ENCODE measurements at places on chromosomes 5 and 9.
A peak's percentile ranks its signal among the peaks of the same experiment; 100 is the strongest.

- no peaks in the 10 kb centered on the region for H3K36me3 ChIP-seq
- H3K4me1 ChIP-seq, result no peaks in the 10 kb centered on the region
- DNase-seq, result peak; percentile 75
These were observed 446 bp downstream of the FBXL17 start for GRCh38 chr5:108381350-108381953.

DNA sequence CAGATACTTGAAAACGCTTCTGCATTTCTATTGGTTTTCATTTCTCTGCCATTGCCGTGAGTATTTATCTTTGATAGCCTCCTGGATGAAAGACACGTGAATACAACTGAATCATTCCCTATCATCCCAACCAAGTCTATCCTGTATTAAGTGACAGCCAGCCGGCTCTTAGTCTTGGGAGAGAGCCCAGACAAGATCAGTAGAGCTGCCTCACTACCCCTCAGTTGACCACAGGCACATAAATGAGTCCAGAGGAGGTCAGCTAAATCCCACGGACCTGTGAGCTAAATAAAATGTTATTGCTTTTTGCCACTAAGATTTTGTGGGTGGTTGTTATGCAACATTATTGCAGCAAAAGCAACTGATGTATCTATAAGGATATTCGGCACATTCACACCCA is 639.0 kb upstream of the ACO1 start:
- no peak overlapping the region for H3K4me3 ChIP-seq
- H3K36me3 ChIP-seq, result no peaks in the 10 kb centered on the region
- no peak for DNase-seq
- H3K4me1 ChIP-seq, result no peaks in the 10 kb centered on the region
- H3K27me3 ChIP-seq, result no peaks in the 10 kb centered on the region
- H3K27ac ChIP-seq, result no peak overlapping the region

- H3K27me3 ChIP-seq, result no peaks in the 10 kb centered on the region
- no peaks in the 10 kb centered on the region for H3K36me3 ChIP-seq
- H3K27ac ChIP-seq, result no peak overlapping the region
These were observed 10.6 kb upstream of the P4HA2 start for GRCh38 chr5:132238169-132238744.

- H3K4me1 ChIP-seq, result no peaks in the 10 kb centered on the region
- no peak for DNase-seq
- no peak overlapping the region for H3K27ac ChIP-seq
- no peaks in the 10 kb centered on the region for H3K27me3 ChIP-seq
- no peaks in the 10 kb centered on the region for H3K36me3 ChIP-seq
These were observed 322.5 kb downstream of the DRD1 start for GRCh38 chr5:175121457-175121856.

- no peak for DNase-seq
- H3K4me3 ChIP-seq, result no peak overlapping the region
- no peak overlapping the region for H3K27ac ChIP-seq
- no peaks in the 10 kb centered on the region for H3K27me3 ChIP-seq
- H3K36me3 ChIP-seq, result no peaks in the 10 kb centered on the region
These were observed 10.1 kb downstream of the SH3GL2 start for GRCh38 chr9:17588941-17589340.

GRCh38 chr5:9544056-9544455 is 1.8 kb downstream of the SEMA5A start:
- no peaks in the 10 kb centered on the region for H3K36me3 ChIP-seq
- H3K4me3 ChIP-seq, result peak overlapping the region; percentile 19
- no peak for DNase-seq
- no peaks in the 10 kb centered on the region for H3K27me3 ChIP-seq
- H3K4me1 ChIP-seq, result peaks cover 5% of the 10 kb centered on the region
- no peak overlapping the region for H3K27ac ChIP-seq

GRCh38 chr5:14038341-14038959 is 94.0 kb upstream of the DNAH5 start:
- no peak for DNase-seq
- H3K27me3 ChIP-seq, result no peaks in the 10 kb centered on the region
- H3K36me3 ChIP-seq, result no peaks in the 10 kb centered on the region
- H3K27ac ChIP-seq, result no peak overlapping the region
- no peaks in the 10 kb centered on the region for H3K4me1 ChIP-seq
- H3K4me3 ChIP-seq, result no peak overlapping the region

GRCh38 chr5:101012880-101013279 is 109.8 kb upstream of the ST8SIA4 start:
- DNase-seq, result no peak
- no peaks in the 10 kb centered on the region for H3K36me3 ChIP-seq
- H3K27ac ChIP-seq, result no peak overlapping the region
- H3K27me3 ChIP-seq, result no peaks in the 10 kb centered on the region
- H3K4me3 ChIP-seq, result no peak overlapping the region

- peaks cover 6% of the 10 kb centered on the region for H3K4me1 ChIP-seq
- peak; percentile 3 for DNase-seq
- no peak overlapping the region for H3K4me3 ChIP-seq
- no peak overlapping the region for H3K27ac ChIP-seq
These were observed 46.1 kb downstream of the ZNF618 start for GRCh38 chr9:113922160-113922559.

DNA sequence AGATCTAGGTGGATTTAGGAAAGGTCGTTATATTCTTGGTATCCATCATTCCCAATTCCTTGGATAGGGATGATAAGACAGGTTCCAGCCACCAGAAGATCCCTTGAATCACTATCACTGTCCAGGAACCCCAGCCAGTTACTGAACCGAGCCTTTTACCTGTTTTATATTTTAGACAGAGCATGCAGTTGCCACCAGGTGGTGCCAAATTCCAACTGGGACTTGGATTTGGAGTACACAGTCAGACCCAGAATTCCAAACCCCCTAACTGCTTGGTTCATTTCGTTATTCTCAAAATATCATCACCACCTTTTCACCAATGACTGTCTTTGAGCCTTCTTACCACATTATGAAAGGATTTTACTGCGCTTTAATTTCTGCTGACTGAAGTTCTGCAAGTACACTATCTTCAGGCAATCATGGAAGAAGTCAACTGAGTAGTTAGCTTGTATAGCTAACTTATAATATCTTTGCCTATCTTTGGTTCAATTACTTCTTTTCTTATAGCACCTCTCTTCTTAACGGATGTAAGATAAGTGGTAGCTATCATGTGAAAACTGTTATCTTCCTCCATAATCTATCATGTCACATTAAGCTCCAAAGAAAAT is 191.8 kb downstream of the PRR16 start:
- no peak overlapping the region for H3K4me3 ChIP-seq
- no peaks in the 10 kb centered on the region for H3K36me3 ChIP-seq
- peak; percentile 20 for DNase-seq
- no peaks in the 10 kb centered on the region for H3K27me3 ChIP-seq

DNA sequence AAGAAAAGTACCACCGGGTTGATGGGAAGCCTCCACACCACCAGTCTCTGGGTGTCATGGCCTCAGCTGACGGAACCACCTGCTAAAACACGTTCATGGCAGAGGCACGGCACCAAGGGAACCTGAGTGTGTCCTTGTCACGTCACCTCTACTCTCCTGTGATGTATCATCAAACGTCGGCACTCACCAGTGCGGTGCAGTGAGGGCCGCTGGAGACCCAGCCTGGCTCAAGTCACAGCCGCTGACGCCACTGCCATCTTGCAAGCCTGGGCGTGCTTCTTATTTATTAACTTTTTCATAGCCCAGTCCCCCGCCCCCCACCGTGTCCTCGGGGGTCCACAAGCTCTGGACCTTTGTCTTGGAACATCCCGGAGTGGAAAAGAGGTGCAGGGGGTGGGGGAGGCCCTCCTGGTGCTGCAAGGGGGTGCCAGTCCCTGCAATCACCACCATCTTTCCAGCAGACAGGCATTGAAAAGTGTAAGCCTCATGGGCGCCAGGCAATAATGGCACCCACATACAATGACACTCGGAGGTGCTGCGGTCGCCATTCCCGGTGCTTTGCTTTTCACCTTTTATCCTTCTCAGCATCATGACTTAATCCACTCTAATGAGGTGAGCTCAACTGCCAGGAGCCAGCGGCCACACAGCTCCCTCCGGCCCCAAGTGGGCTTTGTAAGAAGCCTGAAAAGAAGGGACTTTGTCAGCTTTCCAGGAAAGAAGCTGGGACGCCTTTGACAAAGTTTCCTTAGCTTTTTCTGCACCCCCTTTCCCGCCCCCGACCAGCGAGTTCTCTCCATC is 202.3 kb upstream of the IRX1 start:
- H3K4me3 ChIP-seq, result no peak overlapping the region
- no peaks in the 10 kb centered on the region for H3K4me1 ChIP-seq
- DNase-seq, result no peak
- no peak overlapping the region for H3K27ac ChIP-seq

DNA sequence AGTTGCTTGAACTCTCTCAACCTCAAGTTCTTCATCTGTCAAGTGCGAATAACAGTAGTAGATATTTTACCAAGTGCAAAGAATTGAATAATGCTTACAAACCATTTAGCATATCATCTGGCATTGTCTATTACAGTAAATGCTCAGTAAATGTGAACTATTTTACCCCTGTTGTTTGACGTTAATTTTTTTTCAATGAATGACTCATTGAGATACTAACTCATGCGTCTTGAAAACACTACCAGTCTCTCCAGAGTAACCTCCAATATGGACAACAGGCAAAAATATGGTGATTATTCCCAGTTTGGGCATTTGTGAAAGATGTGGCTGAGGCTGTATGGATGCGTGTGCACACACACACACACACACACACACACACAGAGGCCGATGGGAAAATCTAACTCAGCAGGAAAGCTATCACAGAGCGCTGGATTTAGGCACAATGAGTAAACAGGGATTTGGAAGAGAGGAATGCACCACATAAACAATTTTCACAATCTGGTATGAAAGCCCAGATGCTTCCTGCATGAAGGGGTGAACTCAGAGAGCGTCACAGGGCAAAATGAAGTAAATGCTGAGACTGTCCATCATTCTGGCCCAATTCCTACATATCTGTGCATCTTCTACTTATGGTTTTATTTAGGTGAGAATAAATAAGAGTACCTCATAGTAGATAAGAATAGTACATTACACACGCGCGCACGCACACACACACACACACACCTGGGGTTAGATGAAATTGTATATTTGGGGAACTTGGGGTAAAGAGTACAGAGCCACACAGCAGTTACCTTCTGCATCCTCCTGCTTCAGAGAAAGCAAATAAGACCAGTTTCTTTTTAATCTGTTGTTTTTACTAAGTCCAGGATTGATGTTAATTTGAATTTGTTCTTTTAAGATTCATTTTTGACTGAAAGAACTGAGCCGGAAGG is 128.7 kb downstream of the PALM2AKAP2 start:
- no peak overlapping the region for H3K27ac ChIP-seq
- H3K4me1 ChIP-seq, result peaks cover 15% of the 10 kb centered on the region
- no peak for DNase-seq
- H3K36me3 ChIP-seq, result no peaks in the 10 kb centered on the region
- no peaks in the 10 kb centered on the region for H3K27me3 ChIP-seq

DNA sequence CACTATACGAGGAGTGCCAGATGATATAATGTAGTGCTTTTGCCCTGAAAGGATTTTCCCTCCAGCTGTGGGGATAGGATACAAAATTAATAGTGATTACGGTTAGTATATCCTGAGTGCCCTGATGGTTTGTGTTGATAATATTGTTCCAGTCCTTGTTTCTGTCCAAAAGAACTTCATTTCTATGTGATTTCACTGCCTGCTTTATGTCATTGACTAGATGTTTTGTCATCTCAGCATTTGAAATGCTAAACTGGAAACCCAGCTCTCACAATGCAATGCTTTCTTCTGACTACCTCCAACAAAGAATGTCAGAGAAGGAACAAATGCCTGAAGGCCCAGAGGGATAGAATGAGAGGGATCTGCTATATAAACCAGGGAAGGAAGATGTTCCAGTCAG is 177.8 kb downstream of the NIPBL start:
- no peaks in the 10 kb centered on the region for H3K4me1 ChIP-seq
- no peak for DNase-seq
- H3K4me3 ChIP-seq, result no peak overlapping the region
- H3K36me3 ChIP-seq, result peaks cover 7% of the 10 kb centered on the region
- no peaks in the 10 kb centered on the region for H3K27me3 ChIP-seq
